ENCODE measurements at places on chromosomes 7 and 10. TPM values are rescaled to one million over a fixed set of nuclear protein-coding genes. Genes with fewer than 3 reads are reported as not detected.

CFAP69 gene
- polyA plus RNA-seq: 7.7 TPM

DNA sequence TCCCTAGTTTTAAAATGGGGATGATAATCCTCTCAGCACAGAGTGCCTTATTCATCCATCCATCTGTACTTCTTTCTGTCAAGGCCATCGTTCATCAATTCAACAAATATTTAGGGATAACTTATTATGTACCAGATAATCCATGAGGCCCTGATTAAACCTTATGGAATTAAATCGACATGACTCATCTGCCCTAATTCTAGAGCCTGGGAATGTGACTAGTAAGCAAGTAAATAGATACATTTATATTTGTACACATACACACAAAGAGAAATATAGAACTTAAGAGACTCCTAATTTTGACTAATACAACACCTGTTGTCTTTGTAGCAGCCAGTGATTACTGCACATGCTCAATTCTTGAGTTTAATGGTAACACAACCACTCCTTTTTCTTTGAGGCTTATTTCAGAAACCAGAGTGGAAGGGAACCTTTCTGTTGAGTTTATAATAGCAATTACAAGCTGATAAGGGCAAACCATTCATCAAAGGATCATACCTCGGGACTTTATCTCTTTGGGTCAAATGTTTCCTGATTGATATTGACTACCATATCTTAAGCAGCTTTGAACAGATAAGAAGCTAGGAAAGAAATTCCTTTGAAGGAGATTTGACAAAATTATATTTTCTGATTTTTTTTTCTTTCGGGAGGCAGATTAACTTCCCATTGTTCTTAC is 122.7 kb downstream of the ARID5B start:
- DNase-seq: no peak

DNA sequence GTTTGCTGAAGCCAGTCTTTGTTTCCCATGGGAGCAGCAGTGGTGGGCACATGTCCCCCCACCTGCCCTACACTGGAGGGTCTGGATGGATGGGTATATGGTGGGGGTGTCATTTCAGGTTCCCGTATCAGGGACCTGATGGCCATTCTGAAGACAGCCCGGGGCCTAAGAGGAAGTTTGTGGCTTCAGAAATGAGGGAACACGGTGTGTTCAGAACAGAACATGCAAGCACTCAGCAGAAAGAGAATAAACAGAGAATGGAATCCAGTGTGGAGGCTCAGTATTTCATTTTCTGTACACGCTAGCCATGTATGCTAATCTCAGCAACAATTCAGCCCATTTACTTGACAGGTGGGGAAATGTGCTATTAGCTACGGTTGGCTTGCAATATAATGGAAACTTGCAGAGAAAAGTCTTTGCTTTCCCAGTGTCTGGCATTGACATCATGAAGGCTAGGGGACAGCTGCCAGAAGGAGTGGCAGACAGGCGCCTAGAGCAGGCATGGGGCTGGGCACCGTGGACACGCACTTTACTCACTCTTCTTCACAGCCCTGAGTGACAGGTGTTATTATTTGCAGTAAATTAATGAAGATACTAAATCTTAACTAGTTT is 98.6 kb downstream of the ELMO1 start:
- no peak for DNase-seq

DNA sequence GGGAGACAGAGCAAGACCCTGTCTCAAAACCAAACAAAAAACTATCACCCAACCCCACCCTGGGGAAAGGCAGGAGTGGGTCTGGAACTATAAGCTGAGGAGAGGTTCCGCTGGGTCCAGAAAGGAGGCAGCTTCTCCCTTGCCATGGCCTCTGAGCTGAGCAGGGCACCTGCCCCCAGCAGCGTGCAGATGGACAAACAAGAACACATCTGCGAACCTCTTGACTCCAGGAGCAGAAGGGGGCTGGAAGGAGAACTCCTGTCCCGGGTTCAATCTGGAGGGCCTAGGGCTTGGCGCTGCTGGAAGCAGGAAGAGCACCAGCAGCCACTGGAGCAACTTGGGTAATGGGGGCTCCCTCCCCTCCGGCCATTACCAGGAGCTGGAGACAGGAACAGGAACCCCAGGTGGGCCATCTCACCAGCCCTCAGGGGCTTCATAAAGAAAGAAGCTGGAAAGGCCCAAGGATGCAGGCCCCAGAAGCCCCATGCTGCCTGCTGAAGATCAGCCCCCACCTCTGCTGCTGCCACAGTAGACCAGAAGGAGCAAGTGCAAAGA is 19.0 kb upstream of the PPIF start:
- no peak for DNase-seq

HYAL4 gene
- polyA plus RNA-seq: 0.07 TPM

DNA sequence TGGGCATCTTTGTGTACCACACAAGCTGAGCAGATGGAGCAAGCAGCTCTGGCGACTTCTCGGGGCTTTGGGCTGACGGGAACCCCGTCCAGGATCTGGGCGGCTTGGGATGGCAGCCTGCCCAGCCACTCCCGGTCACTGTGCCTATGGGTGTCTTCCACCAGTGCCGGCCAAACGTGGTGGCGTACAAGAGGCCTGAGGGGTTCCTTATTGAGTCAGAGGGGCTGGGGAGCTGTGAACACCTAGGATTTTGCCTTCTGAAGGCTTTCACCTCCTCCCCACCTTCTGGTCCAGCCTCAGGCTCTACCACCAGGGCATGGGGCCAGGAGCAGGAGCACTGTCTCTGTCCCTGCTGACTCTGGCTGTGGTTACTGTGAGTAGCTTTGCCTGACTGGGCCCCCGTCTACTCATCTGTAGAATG is 71.8 kb upstream of the PPIF start:
- no peak for DNase-seq

DNA sequence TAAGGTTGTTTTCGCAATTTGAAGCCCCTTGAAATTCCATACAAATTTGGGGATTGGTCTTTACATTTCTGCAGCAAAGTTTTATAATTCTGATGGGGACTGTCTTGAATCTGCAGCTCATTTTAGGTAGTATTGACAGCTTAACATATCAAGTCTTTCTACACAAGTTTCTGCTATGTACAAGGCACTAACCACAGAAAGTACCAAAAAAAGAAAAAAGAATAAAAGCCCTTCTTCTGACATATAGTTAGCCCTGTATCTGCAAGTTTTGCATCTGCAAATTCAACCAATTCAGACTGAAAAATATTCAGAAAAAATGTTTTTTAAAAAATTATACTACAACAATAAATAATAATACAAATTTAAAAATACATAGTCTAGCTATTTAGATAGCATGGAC is 15.3 kb downstream of the POT1 start:
- no peak for DNase-seq

All from left lung (tissue), 14 donors.